Gastroesophageal sphincter (tissue), 4 donors: ENCODE measurements at places on chromosomes 7 and 10. TPM values are rescaled to one million over a fixed set of nuclear protein-coding genes. Genes with fewer than 3 reads are reported as not detected.

CUEDC2 gene
- 63.8 TPM for total RNA-seq

SCRN1 gene
- total RNA-seq: 108 TPM

ITIH2 gene
- not detected for total RNA-seq

SFR1 gene
- total RNA-seq: 9.0 TPM

ELAPOR2 gene
- 19.9 TPM for total RNA-seq

GPR15LG gene
- total RNA-seq: not detected
